ENCODE measurements at places on chromosomes 3 and 15.

DNA sequence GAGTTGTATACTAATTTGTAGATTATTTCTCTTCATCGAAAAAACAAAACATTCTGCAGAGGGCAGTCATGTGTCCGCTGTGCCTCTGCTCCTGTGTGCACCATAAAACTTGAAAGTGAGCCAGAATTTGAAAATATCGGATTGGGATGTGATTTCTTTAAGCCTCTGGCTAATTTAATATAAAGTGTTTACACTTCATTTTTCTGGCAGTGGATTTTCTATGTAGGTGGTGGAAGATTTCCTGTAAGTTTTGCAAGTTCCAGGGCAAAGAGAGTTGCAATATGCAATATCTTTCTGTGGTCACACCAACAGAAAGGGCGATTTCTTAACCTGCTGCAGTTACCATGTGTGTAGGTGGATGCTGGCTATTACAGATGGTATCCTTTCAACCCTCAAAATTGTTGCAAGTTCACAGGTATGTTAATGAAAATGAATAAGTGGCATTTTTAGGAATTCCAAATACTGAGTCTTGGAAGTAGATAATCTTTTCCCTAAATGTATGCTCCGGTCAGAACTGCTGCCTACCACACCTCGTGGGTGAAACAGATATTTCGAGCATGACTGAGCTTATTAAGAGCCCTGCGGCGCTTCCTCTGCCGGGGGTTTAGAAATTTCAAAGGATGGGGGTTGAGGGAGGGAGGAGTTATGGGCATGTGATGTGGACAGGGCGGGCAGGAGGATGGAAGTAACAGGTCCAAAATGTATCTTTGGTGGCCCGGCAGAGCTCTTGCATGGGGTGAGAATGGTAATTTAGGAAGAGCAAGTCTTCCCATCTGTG, 134.0 kb downstream of the PGPEP1L start:
- no peak for DNase-seq

GRCh38 chr3:40024526-40024925, 215.1 kb downstream of the MYRIP start:
- no peak for DNase-seq

DNA sequence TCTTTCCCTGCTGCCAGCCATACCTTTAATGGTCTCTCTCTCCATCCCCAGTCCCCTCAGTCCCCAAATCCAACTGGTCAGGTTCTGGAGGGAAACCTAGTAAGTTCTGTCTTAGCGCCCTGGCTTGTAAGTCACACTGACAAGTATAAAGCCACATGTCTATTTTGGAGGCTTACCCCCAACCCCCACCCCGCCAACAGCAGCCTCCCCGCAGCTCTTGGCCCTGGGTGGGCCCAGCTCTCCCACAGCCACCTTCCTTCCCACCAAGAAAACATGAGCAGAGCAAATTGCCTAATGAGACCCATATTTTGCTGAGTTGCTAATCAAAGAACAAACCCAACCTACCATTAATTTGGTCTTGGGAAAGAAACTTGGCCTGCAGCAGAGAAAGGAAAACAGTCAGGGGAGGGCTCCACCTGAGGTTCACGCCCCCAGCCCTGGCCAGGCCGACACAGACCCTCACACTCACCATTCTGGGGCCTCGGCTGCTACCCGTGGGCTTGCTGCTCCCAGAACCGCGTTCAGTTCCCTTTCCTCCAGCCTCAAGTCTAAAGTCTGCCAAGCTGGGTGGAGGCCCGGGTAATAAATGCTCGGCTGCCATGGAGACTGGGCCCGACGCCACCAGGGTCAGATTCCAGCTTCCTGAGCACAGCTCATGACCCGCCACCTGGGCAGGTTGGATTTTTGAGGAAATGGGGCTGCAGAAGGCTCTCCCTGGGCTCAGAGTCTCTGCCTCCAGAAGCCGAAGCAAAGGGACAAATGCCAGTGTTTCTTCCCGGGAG, at the start of gene CALML4:
Gene CALML4 (minus strand): TSS at position 557 of the 782 bp plus-strand sequence. CDS start 85 bp downstream, at position 472.
- DNase-seq, result no peak

GRCh38 chr3:120726791-120727190, 15.5 kb downstream of the RABL3 start:
- no peak for DNase-seq

GRCh38 chr15:75371486-75371885, 3.1 kb upstream of the MAN2C1 start:
- DNase-seq, result no peak

DNA sequence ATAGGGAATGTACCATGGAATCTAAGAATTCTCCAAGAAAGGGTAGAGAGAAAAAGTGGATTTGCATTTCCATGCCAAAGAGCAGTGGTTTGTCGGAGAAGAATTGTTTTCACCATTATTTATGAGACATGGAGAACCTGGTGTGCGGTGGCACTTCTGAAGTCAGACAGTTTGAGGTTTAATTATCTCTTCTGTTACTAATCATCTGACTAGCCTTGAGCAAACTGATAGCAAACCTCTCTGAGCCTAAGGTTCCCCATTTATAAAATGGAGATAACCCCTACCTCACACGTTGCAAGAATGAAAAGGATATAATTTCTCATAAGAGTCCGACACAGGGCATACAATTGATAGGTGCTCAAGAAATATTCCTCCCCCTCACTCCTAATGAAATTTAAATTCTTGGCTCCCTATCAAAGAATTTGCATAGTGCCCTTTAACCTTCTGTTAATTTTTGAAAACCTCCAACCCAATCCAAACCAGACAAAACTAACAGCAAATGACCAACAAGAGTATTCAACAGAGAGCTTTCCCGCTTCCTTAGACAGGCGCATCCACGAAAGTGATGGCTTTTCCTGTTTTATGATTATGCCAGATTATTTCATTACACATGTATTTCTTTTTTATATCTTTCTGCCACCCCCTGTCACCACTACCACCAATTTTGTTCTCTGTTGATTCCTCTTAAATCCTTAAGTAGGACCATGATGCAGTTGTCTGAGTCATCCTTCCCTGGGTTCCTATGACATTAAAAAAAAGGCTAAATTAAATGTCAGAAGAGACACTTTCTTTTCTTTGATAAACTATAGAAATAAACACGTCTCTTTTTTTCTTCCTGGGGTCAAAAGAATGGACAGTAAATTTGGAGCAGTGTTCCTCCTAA, 28.5 kb downstream of the TMEM212 start:
- no peak for DNase-seq

DNA sequence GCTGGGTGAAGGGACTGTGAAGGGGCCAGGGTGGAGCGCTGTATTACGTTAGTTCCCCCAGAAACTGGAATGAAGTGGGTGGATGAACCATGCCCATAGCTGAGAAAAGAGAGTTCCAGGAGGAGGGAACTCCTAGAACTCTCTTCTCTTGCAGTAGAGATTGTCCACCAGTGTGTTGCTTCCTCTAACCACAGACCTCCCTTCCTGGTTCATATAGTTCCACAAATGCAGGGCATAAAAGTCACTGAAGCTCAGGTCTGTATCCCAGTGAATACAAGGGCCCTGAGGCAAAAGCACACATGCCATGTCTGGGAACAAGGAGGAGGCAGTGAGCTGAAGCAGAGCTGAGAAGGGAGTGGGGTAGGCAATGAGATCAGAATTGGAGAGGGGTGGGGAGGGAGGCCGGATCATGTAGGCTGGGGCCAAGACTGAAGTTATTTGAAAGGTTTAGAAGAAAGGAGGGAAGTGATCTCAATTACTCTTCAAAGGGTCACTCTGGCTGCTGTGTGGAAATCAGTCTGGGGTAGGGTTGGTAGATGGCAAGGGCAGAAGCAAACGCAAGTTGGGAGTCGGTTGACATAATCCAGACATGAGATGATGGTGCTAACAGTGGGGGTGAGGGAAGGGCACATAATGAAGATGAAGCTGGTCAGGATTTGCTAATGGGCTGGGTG, 6.5 kb downstream of the A4GNT start:
- no peak for DNase-seq

- DNase-seq, result no peak
Measured at GRCh38 chr3:175357758-175358157, 498.6 kb downstream of the NAALADL2 start.

GRCh38 chr3:15633159-15633558, 31.6 kb downstream of the BTD start:
- DNase-seq, result no peak

DNA sequence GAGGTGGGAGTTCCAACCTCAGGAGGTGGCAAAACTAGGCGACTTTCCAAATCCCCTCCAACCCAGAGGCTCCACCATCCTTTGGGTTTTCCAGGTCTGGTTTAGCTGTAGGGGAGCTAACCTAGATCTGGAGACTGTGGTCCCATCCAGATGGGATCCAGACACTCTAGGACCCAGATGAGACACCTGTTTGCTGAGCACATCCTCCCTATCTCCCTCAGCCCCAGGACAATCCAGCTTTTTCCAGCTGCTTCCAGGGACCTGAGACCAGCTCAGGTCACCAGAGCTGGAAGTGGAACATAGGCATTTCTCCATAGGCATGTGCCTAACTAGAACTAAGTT, 18.2 kb downstream of the CRTAP start:
- no peak for DNase-seq

GRCh38 chr3:196320137-196320536, 2.1 kb upstream of the DYNLT2B start:
- no peak for DNase-seq

GRCh38 chr3:195838714-195839113, 27.0 kb upstream of the MUC4 start:
- no peak for DNase-seq

- DNase-seq, result no peak
Measured at GRCh38 chr3:152284906-152285305, 16.2 kb downstream of the MBNL1 start.

- no peak for DNase-seq
Measured at GRCh38 chr3:17182166-17182565, 297.4 kb downstream of the PLCL2 start.

DNA sequence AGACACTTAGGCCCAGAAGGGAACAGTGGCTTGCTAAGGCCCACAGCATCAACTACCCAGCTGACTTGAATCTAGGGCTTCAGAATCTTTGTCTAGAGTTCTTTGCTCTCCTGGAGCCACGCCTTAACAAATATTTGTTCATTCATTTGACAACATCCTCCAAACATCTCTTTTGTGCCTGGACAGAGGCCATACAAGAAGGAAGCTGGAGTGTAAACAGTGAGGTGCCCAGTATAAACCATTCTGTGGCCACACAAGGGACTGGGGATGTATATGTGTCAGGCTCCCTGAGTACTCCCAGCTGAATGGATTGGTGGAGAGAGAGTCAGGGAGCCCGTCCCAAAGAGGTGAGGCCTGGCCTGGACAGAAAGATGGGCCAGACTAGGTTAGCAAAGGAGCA, 3.4 kb downstream of the CIB2 start:
- DNase-seq, result no peak

DNA sequence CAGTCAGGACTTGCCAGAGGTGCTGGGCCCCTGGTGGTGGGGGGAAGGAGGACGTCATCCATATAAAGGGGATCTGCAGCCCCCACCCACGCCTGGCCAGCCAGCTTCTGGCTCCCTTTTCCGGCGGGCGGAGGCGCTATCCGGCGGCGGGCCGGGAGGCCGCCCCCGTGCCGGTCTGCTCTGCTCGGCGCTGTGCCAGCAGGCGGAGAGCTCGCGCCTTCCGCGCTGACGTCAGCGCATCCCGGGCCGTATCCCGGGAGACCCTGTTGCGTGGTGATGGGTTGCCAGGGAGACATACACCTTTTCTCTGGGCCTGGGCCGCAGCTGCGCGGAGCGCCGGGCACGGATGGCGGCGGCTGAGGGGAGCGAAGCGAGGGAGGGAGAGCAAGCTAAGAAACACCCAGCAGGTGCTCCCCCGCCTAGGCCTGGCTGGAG, 1.1 kb downstream of the FAM131A start:
- DNase-seq, result no peak

GRCh38 chr3:62260655-62261054, 112.7 kb downstream of the FEZF2 start:
- DNase-seq, result no peak

DNA sequence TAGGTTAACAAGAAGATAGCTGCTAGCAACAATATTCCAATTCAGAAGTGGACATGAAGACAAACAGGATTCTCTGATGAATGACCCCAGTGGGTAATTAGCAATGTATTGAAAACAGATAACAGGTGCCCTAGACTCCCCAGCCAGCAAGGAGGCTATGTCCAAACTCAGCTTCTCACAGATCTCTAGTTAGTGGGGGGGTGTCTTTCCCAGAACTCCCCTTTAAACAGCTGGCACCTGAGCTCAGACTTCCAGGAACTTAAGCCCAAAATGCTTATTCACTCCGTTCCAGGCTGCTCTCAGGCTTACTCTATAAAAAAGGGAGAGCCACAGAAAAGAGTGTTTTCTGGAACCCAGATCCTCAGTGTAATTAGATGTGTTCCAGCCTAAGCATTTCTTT, 423.0 kb upstream of the THBS1 start:
- DNase-seq, result no peak

DNA sequence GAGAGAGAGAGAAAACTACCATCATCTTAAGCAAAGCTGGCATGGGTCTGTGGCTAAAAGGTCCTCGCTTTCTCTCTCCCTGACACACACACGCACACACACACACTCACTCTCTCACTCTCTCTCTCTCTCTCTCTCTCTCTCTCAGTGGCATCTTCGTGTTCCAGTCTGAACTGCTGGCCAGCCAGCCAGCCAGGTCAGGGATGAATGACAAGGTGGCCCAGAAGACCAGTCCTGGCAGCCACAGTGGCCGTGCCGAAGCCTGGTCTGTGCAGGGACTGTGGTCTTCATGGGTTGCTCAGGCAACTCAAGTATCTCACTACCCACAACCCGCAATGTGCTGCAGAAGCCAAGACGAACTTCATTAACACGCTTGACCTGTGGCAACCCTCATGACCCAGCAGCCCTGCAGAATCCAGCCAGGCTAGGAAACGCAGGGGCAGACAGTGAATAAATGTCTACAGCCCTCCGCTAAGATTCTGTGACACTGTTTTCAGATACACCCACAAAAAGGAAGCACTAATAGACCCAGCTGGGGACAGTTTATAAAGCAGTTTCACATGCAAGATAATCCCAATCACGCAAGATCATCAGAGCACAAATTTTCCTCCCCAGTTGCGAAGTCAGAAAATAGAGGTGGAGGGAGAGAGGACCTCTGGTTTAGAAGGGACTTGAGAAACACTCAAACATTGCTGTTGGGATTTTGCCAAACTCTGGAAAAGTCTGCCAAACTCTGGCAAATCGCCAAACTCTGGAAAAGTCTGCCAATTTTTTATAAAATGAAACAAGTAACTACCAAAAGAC, 66.4 kb downstream of the XXYLT1 start:
- DNase-seq, result no peak

- no peak for DNase-seq
Measured at GRCh38 chr3:104887619-104888018, 479.1 kb upstream of the ALCAM start.

DNA sequence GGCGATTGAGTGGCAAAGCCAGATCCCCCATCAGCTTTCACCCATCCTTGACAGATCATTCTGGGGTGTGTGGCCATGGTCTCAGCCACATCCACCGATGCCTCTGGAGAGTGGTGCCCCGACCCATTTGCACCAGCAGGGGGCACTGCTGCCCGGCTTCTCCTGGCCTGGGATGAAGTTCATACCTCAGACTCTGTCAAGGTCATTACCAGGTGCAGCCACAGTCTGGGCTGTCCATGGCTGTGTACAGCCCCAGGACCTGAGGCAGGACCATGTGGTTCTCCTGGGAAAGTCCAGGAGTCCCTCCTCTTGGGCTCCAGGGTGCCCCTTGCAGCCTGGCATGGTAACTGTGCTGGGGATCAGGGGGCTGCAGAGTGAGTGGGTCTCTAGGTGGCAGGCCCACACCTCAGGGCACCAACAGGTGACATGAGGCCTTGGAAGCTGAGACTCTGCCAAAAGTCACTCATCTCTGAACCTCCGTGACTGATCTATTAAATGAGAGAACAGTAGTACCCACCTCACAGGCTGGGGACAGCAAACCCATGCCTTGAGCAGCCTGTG, 67.2 kb downstream of the CACNA2D2 start:
- peak; percentile 64 for DNase-seq

- no peak for DNase-seq
Measured at GRCh38 chr3:146546366-146546965, 2.1 kb upstream of the PLSCR1 start.

- peak; percentile 49 for DNase-seq
Measured at GRCh38 chr15:82680200-82681102, 29.2 kb downstream of the AP3B2 start.
